ENCODE measurements at places on chromosomes 4 and X. TPM values are rescaled to one million over a fixed set of nuclear protein-coding genes. Genes with fewer than 3 reads are reported as not detected.

NPY2R gene
- total RNA-seq = not detected

GRCh38 chrX:85215946-85216345 lies 27.6 kb downstream of the SATL1 start:
- no peaks in the 10 kb centered on the region for H3K27me3 ChIP-seq
- H3K4me1 ChIP-seq = no peaks in the 10 kb centered on the region
- H3K27ac ChIP-seq = no peak overlapping the region
- H3K4me3 ChIP-seq = no peak overlapping the region
- no peak for DNase-seq

DNA sequence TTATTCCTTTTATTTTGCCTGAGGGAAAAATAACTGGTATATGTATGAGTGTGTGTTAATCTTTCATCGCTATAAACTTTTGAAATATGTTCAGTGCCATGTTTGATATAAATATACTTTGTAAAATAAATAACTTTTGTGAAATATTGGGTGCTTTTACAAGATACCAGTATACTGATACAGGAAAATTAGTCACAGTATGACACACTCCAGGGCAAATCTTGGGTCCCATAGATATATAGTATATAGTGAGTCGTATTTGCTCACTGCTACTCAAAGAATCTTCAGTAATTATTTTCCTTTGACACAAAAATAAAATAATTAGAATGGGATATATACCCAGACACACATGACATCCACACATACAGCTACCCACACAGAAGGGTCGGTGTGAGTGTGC lies 472.3 kb downstream of the GRID2 start:
- no peak overlapping the region for H3K4me3 ChIP-seq
- DNase-seq = no peak
- no peak overlapping the region for H3K27ac ChIP-seq
- no peaks in the 10 kb centered on the region for H3K4me1 ChIP-seq
- no peaks in the 10 kb centered on the region for H3K27me3 ChIP-seq

MAGEE2 gene
- not detected for total RNA-seq

DNA sequence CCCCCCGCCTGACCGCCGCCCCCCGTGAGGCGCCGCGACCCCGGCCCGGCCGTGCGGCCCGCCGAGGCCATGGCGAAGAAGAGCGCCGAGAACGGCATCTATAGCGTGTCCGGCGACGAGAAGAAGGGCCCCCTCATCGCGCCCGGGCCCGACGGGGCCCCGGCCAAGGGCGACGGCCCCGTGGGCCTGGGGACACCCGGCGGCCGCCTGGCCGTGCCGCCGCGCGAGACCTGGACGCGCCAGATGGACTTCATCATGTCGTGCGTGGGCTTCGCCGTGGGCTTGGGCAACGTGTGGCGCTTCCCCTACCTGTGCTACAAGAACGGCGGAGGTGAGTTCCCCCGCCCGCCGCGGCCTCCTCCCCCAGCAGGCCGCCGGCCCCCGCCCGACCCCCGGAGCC lies 780 bp downstream of the SLC6A8 start:
- H3K4me3 ChIP-seq = no peak overlapping the region
- no peaks in the 10 kb centered on the region for H3K36me3 ChIP-seq
- H3K27ac ChIP-seq = no peak overlapping the region
- H3K4me1 ChIP-seq = no peaks in the 10 kb centered on the region

GRCh38 chr4:152479428-152480026 lies 56.4 kb downstream of the FBXW7 start:
- DNase-seq = no peak
- H3K27me3 ChIP-seq = no peaks in the 10 kb centered on the region
- H3K27ac ChIP-seq = no peak overlapping the region
- H3K4me3 ChIP-seq = no peak overlapping the region

ATOH1 gene
- not detected for total RNA-seq

DNA sequence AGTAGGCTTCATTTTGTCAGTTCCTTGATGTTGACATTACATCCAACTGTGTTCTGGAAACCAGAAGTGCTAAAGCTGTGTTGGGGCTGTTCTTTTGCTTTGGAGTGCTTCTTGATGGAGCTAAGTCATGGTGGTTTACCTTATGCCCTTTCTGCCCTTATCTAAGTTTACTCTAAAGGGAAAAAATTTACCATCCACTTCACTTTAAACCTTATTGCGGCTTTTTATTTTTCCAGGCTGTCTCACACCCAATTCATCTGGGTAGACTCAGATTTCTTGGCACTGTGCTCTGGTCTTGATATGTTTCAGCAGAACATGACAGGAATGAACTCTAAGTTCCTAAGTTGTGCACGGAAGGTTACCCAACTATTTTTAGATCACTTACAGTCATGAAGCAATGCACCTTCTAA lies 104.7 kb upstream of the TTC29 start:
- no peaks in the 10 kb centered on the region for H3K27me3 ChIP-seq
- H3K36me3 ChIP-seq = no peaks in the 10 kb centered on the region
- no peak for DNase-seq

CSTF2 gene
- 16.5 TPM for total RNA-seq

UGT2A1 gene
- total RNA-seq = not detected

- peaks cover 15% of the 10 kb centered on the region for H3K27me3 ChIP-seq
- no peak for DNase-seq
- no peak overlapping the region for H3K27ac ChIP-seq
- no peak overlapping the region for H3K4me3 ChIP-seq
Measured at GRCh38 chr4:41260116-41260733, 3.5 kb downstream of the UCHL1 start.

SLC49A3 gene
- 2.7 TPM for total RNA-seq

RBM47 gene
- total RNA-seq = 1.3 TPM

DNA sequence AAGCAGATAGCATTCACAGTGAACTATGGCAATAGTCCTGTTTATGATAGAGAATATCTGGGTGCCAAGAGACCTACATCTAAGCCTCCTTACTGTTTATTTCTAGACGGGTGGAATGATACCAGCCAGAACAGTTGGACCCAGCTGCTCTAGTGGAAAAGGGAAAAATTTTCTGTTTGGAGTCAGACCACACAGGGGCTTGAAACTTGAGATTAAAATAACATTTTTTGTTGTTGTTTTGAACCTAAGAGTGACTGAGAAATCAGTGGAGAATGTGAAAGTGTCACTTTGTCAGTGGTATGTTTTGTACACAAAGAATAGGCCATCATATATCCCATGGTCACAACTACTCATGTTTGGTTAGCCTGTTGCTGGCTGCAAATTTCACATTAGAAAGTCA lies 105.7 kb downstream of the AGTR2 start:
- no peaks in the 10 kb centered on the region for H3K4me1 ChIP-seq
- no peak overlapping the region for H3K4me3 ChIP-seq
- no peak overlapping the region for H3K27ac ChIP-seq
- no peaks in the 10 kb centered on the region for H3K36me3 ChIP-seq
- no peaks in the 10 kb centered on the region for H3K27me3 ChIP-seq

EDNRA gene
- total RNA-seq = not detected

TRIM60 gene
- not detected for total RNA-seq

TFE3 gene
- 35.8 TPM for total RNA-seq

GRCh38 chr4:137804906-137805495 lies 272.7 kb upstream of the PCDH18 start:
- no peak overlapping the region for H3K27ac ChIP-seq
- no peaks in the 10 kb centered on the region for H3K4me1 ChIP-seq
- DNase-seq = no peak
- H3K4me3 ChIP-seq = no peak overlapping the region
- H3K27me3 ChIP-seq = no peaks in the 10 kb centered on the region

SRPX gene
- total RNA-seq = not detected

IBSP gene
- not detected for total RNA-seq

DNA sequence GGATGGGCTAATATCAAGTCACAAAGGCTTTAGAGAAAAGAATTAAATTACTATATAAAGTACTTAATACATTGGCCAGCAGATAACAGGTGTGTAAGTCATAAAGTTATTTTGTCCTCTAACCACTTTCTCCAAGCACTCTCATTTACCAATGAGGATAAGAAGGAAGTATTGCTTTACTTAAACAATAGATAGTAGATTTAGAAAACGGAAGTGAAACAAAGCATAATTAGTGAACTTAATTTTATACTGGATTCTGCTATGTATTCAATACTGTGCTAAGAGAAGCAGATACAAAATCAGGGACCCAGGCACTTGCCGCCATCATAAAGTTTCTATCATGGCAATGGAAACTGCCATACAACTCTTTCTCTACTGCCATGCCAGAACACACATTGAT lies 24.0 kb downstream of the AFM start:
- no peak overlapping the region for H3K4me3 ChIP-seq
- DNase-seq = no peak
- no peak overlapping the region for H3K27ac ChIP-seq
- H3K4me1 ChIP-seq = no peaks in the 10 kb centered on the region
- H3K27me3 ChIP-seq = no peaks in the 10 kb centered on the region

MSX1 gene
- total RNA-seq = not detected

SPARCL1 gene
- not detected for total RNA-seq

DNA sequence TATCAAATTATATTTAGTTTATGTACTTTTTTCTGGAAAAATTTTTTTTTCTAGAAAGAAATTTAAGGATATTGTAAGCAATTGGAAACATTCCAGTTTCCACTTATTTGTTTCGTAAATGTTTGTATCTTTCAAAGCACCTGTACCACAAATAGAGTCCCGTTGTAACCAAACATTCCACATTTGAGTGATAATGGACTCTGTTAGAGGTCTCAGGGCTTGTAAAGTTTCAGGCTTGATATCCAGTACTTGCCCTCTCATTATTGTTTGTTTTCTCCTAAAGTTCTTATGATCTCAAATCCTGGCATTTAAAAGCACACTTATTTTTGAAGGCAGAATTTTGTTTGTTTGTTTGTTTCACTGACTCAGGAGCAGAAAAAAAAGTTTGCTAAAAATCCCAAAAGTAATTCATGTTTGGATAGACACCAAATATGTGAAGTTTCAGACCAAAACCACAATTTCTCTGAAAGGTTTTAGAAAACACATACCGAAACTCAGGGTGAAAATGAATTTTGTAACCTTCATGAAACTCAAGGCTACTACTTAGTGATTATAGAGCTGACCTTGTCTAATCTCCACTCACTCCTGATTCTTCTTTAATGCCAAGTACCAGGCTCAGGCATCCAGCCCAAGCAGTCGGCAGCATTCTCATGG lies 5.7 kb upstream of the TMEM192 start:
- H3K27ac ChIP-seq = no peak overlapping the region
- H3K27me3 ChIP-seq = peaks cover 29% of the 10 kb centered on the region

GRCh38 chrX:148381603-148382002 lies 118.8 kb upstream of the AFF2 start:
- H3K36me3 ChIP-seq = no peaks in the 10 kb centered on the region
- peak overlapping the region; percentile 43 for H3K4me3 ChIP-seq
- DNase-seq = no peak
- peaks cover 7% of the 10 kb centered on the region for H3K4me1 ChIP-seq

CC2D2A gene
- total RNA-seq = 0.16 TPM

- H3K27ac ChIP-seq = no peak overlapping the region
- no peaks in the 10 kb centered on the region for H3K27me3 ChIP-seq
- no peaks in the 10 kb centered on the region for H3K36me3 ChIP-seq
- no peak for DNase-seq
Measured at GRCh38 chr4:113383111-113383785, 333.8 kb downstream of the ANK2 start.

- H3K4me3 ChIP-seq = no peak overlapping the region
- H3K4me1 ChIP-seq = peaks cover 26% of the 10 kb centered on the region
- no peaks in the 10 kb centered on the region for H3K36me3 ChIP-seq
- no peaks in the 10 kb centered on the region for H3K27me3 ChIP-seq
- no peak for DNase-seq
- no peak overlapping the region for H3K27ac ChIP-seq
Measured at GRCh38 chr4:152531479-152531878, 4.4 kb downstream of the FBXW7 start.

Measured in T-cell (primary cell).